Fibroblast of skin of left quadriceps (primary cell): ENCODE measurements at places on chromosomes 13 and 19.

DNA sequence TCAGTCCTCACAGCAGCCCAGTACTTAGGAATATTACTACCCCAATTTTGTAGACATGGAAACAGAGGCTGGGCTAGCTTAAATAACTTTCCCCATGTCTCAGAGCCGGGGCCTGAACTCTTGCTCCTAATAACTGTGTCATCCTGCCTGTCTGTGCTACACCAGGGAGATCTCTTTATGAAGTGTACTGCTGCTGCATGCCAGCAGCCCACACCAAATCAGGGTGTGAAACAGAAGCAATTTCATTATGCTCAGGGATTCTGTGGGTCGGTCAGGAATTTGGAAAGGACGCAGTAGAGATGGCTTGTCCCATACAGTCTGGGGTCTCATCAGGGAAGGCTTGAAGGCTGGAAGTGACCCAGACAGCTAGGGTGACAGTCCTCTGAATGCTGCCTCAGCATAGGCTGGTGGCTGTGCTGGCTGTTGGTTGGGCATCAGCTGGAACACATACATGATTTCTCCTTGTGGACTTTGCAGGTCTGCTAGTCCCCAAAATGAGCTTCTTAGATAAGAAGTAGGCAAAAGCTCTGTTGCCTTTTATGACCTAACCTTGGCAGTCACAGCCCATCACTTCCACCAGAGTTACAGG is 22.6 kb downstream of the ZNF507 start:
- DNase-seq, result no peak

GRCh38 chr13:96809366-96810096 is 184.7 kb downstream of the OXGR1 start:
- DNase-seq, result no peak

DNA sequence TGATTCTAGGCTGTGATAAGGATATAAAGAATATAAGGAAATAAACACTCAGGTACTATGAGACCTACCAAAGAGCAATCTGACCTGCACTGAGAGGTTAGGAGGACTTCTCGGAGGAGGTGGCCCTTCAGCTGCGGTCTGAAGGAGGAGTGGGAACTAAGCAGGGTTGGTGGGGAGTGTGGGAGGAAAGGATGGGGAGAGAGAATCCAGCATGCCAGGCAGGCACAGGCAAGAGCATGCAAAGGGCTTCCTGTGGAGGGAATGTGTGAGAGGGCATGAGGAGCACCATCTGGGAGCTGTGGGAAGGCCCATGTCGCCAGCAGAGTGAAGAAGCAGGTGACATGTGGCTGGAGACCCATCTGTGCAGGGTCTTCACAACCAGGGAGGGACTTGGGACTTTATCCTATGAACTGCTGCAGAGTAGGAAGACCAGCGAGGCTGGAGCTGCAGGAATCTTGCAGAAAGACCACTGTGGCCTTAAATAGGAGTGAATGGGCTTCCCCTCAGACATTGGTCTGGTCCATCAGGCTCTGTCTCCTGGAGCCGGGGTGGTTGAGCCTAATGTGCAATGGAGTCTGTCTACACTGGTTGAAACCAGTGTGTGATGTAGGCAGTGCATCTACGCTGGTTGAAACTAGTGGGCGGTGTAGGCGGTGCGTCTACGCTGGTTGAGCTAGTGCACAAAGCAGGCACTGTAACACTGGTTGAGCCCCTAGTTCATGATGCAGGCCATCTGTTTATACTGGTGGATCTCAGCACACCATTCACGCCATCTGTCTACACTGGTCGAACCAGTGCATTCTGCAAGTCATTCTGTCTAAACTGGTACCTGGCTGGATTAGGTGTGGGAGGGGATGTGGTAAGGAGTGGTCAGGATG is 6.4 kb downstream of the CHST8 start:
- DNase-seq, result no peak

DNA sequence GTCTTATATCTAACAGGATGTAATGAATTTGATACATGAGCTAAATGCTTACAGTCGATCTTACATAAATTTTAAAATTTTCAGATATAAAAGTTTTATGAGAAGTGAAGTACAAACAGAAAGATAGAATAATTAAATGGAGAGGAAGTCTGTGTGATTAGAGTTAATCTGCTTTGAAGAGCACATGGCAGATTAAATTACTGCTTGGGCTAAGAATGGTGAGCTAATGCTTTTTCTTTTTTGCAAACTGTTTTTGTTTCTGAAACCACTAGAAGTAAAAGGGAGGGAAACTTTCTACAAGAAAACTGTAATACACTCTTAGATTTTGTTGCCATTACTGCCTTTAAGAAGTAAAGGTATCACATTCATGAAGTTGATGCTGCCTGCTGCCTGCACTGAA is 96.3 kb upstream of the SPRY2 start:
- DNase-seq, result no peak

- no peak for DNase-seq
These were observed 33.5 kb upstream of the DCT start for GRCh38 chr13:94513026-94513425.
